ENCODE measurements at places on chromosomes 12 and 14. TPM values are rescaled to one million over a fixed set of nuclear protein-coding genes. Genes with fewer than 3 reads are reported as not detected.

The TMCC3 gene
- total RNA-seq: 0.65 TPM

The KLRC2 gene
- not detected for total RNA-seq

The GLIPR1L1 gene
- total RNA-seq: not detected

The CLEC7A gene
- not detected for total RNA-seq

The GRIN2B gene
- total RNA-seq: not detected

The SCNN1A gene
- total RNA-seq: under 0.01 TPM

The MANSC4 gene
- not detected for total RNA-seq

The SPTB gene
- total RNA-seq: under 0.01 TPM

The EML1 gene
- total RNA-seq: 80.3 TPM

The B4GALNT1 gene
- 6.9 TPM for total RNA-seq

The TRHDE gene
- total RNA-seq: 1.1 TPM

The GPR84 gene
- total RNA-seq: not detected

The SPX gene
- 0.54 TPM for total RNA-seq
